Motor neuron (in vitro differentiated cells): ENCODE measurements at places on chromosomes 16 and 17. TPM values are rescaled to one million over a fixed set of nuclear protein-coding genes. Genes with fewer than 3 reads are reported as not detected.
A peak's percentile ranks its signal among the peaks of the same experiment; 100 is the strongest.

DNA sequence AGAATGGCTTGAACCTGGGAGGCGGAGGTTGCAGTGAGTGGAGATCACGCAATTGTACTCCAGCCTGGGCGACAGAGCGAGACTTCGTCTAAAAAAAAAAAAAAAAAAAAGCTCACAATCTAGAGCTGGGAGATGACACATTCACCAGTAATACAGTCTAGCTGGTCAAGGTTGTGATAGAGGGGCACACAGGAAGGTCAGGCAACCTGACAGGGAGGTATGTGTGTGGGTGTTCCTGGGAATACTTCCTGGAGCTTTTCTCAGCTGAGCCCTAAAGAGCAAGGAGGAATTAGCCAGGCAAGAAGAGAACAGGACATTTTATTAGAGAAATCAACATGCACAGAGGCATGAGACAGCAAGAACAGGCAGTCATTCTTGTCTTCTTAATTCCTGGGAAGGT lies 216.7 kb downstream of the SHISA9 start:
- ATAC-seq: no peak

GRCh38 chr17:31580706-31581490 lies 189.4 kb downstream of the RAB11FIP4 start:
- ATAC-seq: peak; percentile 85

GRCh38 chr16:84541999-84542817 lies 37.7 kb upstream of the MEAK7 start:
- no peak for ATAC-seq

- ATAC-seq: no peak
Measured at GRCh38 chr17:29238133-29238850, 8.4 kb upstream of the CRYBA1 start.

GRCh38 chr16:30837904-30838303 lies 50.9 kb upstream of the ZNF629 start:
- ATAC-seq: no peak

GRCh38 chr16:84050316-84050715 lies 7.7 kb upstream of the SLC38A8 start:
- ATAC-seq: no peak

- ATAC-seq: peak; percentile 70
Measured at GRCh38 chr16:86072328-86073102, 173.6 kb downstream of the IRF8 start.

The CBX2 gene
- 42.0 and 42.7 TPM in 2 replicates for total RNA-seq

The MC1R gene
- total RNA-seq: 7.1 and 8.4 TPM in 2 replicates

The PRSS53 gene
- 4.1 and 4.3 TPM in 2 replicates for total RNA-seq
